Left hindlimb (tissue), 1 donor: ENCODE measurements at places on chromosomes 5 and 9.

DNA sequence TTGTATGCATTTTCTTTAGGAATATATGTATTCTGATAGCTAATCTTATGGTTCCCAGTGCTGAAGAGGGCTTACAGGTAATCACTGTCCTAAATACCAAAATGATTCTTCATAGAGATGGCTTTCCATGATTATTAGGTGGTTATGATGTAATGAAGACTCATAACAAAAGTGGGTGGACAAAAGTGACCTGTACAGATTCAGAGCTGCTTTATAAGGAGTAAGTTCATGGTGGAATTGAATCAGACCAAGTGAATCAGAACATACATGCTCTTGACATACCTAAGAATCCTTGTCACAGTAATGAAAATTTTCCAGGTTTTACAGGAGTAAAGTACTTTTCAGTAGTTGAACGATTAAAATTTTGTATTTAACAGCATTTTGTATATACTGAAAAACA is 105.6 kb downstream of the NIPBL start:
- DNase-seq: no peak

DNA sequence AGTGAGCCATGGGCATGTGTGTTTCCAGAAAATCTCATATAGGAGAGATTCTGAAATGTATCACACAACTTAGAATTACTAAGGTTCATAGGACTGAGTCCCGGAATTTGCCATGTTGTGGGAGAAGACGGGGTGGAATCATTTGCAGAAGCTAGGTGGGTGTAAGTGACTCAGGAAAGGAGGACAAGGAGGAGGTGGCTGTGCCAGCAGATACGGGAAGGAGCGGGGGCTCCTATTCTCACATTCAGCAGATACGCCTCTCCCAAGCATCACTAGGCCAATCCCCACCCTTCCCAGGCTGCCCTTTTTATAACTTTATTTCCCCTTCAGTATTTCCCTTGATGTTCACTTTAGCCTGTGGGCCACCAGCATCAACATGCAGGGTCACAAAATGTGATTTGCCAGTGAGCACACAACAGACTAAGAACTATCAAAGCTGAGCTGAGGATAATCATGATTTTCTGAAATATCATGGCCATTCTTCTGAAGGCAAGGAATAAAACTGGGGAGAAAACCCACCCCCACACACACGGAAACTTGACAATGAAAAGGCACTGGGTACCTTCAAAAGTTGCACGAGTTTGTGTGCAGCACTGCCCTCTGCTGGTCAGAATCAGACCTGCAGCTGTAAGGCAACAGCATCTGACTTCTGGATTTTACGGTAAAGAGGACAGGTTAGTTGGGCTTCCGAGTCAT is 133.2 kb downstream of the MTX3 start:
- no peak for DNase-seq

- DNase-seq: no peak
Measured at GRCh38 chr5:5810461-5810860, 388.0 kb downstream of the ICE1 start.

DNA sequence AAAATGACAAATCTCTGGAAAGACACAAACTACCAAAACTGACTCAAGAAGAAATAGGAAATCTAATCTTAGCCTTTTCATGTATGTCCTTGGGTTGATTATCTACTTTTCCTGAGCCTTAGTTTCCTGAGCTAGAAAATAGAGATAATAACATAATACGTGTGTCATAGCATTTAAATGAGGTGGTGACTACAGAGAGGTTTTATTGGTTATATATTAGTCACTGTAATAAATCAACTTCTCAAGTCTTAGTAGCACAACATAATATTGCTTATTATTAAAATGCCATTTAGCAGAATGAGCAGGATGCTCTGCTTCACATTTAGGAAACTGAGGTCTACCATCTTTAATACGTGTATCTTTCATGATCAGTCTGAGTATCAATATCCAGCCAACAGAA is 7.1 kb upstream of the PJA2 start:
- DNase-seq: no peak

DNA sequence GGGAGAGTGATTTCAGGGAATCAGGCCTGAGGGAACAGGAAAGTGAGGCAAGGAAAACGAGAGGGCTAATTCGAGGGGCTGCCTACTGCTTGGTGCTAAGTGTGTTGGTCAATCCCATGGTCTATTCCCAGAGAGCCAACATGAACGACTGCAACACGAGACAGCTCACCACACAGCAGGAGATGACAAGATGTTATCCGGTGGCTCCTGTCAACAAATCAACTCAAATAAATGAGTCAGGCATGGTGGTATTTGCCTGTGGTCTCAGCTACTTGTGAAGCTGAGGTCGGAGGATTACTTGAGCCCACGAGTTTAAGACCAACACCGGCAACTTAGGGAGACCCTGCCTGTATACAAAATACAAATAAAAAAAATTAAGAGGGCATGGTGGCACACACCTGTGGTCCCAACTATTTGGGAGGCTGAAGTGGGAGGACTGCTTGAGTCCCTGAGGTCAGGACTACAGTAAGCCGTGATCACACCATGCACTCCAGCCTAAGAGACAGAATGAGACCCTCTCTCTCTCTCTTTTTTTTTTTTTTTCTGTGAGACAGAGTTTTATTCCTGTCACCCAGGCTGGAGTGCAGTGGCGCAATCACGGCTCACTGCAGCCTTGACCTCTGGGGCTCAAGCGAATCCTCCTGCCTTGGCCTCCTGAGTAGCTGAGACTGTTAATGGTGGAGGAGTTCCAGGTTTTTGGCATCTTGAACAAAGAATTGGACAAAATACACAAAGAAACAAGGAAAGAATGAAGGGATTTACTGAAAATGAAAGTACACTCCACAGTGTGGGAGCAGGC is 9.0 kb upstream of the FAF2 start:
- DNase-seq: no peak

GRCh38 chr9:96460882-96461281 is 10.9 kb downstream of the HABP4 start:
- no peak for DNase-seq

GRCh38 chr5:20559845-20560244 is 571.8 kb upstream of the CDH18 start:
- no peak for DNase-seq

GRCh38 chr9:103702572-103702971 is 391.5 kb upstream of the SMC2 start:
- no peak for DNase-seq

GRCh38 chr9:92663951-92664350 is 6.0 kb downstream of the IPPK start:
- DNase-seq: no peak

GRCh38 chr5:134784241-134784920 is 25.8 kb downstream of the DDX46 start:
- no peak for DNase-seq

DNA sequence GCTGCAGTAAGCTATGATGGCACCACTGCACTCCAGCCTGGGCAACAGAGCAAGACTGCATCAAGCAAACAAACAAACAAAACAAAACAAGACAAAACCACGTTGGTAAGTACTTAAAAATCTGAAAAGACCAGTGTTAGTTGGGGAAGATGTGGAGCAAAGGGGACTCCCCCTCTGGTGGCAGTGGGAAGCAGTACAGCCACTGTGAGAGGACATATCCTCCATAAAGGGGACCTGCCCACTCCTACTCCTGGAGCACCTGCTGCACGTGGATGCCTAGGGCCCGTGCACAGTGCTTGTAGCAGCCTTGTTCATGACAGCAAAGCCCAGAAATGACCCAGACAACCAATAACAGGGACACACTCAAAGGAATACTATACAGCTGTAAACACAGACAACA is 17.0 kb upstream of the IPPK start:
- no peak for DNase-seq

GRCh38 chr5:157451806-157452205 is 8.2 kb upstream of the NIPAL4 start:
- DNase-seq: no peak

DNA sequence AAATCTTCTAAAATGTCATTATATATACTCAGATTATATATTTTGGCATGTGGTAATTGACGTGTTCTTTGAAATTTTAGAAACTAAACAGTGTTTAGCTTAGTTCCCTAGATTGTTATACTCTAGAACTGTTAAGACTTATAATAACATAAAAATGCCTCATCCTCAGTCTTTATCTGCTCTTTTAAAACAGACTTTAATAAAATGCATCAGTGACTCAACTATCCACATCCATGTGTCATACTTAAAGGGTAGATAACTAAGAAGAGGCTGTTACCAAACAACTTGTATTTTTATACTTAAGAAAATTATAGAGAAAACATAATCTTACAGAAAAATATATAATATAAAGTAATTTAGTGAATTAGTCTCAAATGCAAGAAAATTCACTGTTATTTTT is 15.2 kb downstream of the NFIL3 start:
- DNase-seq: no peak

DNA sequence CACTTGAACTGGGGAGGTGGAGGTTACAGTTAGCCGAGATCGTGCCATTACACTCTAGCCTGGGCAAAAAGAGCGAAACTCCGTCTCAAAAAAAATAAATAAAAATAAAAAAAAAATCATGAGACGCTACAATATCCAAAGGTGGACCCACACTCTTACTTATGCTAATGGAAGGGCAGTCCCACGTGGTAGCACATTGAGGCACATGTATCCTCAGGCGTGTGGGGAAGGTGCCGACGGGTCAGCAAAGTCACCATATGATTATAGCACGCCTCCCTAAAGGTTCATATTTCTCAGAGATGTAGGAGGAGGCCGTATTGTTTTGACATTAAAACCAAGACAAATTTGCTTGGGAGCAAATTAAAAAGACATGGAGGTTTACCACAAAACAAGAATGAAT is 201.6 kb downstream of the LRRC70 start:
- DNase-seq: no peak

DNA sequence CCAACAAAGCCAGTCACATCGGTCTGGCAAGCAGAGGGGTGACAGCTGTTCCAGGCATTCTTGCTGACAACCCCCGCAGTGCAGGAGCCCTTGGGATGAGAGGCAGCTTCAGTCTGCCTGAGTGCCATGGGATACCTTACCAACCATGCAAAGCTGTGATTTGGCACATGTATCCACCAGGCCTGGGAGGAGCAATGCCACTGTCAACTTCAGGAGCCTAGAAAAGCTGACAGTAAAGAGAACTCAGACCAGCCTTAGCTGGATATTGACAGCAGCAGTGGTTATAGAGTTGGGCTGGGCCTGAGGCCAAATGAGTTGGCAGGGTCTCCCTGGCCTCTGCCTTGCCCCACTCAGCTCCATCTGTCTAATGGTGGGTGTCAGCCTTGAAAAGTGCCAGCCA is 10.1 kb upstream of the PLPPR1 start:
- DNase-seq: peak; percentile 61

- DNase-seq: no peak
Measured at GRCh38 chr9:132162764-132163456, 1.1 kb downstream of the NTNG2 start.

DNA sequence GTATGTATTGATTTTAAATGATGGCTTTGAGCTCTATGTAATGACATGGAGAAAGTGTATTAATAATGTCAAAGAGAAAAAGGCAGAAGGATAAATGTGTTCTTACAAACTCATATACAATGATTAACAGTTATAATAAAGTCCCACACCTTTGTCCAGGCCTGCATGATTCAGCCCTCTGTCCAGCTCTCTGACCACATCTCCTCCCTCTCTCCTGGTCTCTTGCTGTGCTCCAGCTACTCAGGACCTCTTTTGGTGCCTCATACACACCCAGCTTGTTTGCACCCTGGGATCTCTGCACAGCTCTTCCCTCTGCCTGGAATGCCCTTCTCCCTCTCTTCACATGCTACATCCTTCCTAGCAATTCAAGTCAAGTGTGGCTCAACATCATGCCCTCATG is 37.5 kb upstream of the DMRT1 start:
- DNase-seq: no peak

DNA sequence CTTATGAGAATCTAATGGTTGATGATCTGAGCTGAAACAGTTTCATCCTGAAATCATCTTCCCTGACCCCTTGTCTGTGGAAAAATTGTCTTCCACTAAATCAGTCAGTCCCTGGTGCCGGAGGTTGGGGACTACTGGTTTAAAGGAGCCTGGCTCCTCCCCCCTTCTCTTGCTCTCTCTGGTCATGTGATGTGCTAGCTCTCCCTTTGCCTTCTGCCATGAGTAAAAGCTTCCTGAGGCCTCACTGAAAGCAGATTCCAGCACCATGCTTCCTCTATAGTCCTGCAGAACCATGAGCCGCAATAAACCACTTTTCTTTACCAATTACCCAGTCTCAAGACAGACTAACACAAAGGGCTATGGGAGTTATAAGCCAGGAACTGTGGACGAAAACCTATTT is 54.7 kb downstream of the RASA1 start:
- no peak for DNase-seq

- no peak for DNase-seq
Measured at GRCh38 chr9:128419061-128419925, 1.4 kb upstream of the CERCAM start.

GRCh38 chr9:96159596-96159995 is 142.4 kb downstream of the HSD17B3 start:
- DNase-seq: no peak

- DNase-seq: no peak
Measured at GRCh38 chr9:16028548-16028947, 475.7 kb downstream of the CCDC171 start.

DNA sequence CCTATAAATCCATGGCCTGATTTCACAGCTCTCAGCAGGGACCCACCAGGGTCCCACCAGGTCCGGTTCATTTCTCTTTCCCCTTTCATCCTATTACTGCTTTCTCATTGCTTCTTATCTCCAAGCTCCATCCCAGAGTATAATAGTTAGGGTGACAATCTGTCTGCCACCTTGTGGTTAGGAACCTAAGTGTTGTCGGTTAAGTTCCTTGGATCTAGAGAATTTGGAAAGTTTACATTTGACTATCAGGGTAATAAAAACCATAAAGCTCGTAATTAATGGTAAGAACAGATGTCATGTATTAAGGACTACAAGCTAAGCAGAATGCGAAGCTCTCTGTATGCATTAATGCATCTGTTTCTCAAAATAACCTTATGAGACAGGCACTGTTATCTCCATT is 259.1 kb downstream of the SH3GL2 start:
- no peak for DNase-seq
